Adrenal gland (tissue), 19 donors: ENCODE measurements at places on chromosomes 13 and 19. TPM values are rescaled to one million over a fixed set of nuclear protein-coding genes. Genes with fewer than 3 reads are reported as not detected.
A peak's percentile ranks its signal among the peaks of the same experiment; 100 is the strongest.

DNA sequence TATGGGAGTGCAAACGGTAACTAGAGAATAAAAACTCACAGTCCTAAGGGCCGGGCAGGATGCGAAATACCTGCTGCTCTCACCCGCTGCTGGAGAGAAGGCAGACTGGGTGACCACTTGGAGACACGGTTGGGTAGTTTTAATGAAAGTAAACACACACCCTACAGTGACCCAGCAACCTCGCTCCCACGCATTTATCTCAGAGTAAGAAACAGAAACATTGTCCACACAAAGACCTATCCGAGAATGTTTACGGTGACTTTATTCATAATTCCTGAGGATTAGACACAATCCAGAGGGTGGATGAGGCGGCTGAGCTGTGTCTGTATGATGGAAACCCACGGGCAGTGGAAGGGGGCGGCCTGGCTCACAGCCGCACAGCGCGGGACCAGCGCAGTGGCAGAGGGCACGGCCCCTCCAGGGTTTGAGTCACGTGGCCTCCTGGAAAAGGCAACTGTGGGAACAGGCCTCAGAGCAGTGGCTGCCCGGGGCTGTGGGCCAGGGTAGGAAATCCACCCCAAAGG lies 73.5 kb upstream of the C13orf46 start:
- DNase-seq: no peak
- H3K27me3 ChIP-seq: no peaks in the 10 kb centered on the region
- no peak overlapping the region for H3K4me3 ChIP-seq
- no peaks in the 10 kb centered on the region for H3K4me1 ChIP-seq
- H3K36me3 ChIP-seq: no peaks in the 10 kb centered on the region

DNA sequence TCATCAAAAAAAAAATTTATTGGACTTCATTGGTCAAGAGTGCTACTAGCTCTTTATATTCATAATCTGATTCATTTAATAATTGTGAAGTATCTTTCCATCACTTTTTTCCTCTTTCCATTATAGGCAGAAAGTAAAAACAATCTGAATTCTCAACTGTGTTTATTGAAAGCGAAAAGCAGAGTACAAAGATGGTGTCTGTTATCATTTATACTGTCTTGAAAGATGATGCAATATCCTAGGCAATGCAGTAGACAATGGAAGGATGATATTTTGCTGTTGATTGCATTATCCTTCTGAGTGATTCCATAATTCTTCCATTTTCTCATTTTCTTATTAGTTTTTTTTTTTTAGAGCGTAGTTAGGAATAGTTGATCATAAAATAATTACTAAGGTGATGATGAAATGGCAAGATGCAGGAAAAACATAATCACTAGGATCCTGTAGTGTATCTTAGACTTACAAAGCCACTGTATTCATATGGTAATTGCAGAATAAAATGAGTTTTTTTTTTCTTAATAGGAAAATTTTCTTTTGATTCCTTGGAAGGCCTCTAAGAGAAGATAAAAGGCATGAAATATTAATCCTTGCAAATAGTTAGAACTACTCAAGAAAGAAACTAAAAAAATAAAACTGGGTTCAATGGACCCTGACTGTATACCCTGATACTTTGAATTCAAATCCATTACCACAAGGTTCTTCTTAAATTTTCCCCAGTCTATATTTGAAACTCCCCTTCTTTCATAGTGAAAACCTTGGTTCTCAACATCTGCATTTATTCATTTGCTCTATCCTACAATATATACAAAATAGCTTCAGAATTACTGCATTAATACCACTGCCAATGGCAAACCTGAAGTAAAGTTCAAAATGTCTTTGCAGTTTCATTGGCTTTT lies 11.6 kb downstream of the URI1 start:
- DNase-seq: no peak
- no peaks in the 10 kb centered on the region for H3K27me3 ChIP-seq
- H3K4me3 ChIP-seq: no peak overlapping the region
- H3K4me1 ChIP-seq: peaks cover 6% of the 10 kb centered on the region
- no peak overlapping the region for H3K27ac ChIP-seq

GRCh38 chr13:23858546-23858945 lies 30.7 kb downstream of the MIPEP start:
- H3K27ac ChIP-seq: no peak overlapping the region
- no peaks in the 10 kb centered on the region for H3K27me3 ChIP-seq
- H3K36me3 ChIP-seq: no peaks in the 10 kb centered on the region
- H3K4me1 ChIP-seq: no peaks in the 10 kb centered on the region
- no peak for DNase-seq
- no peak overlapping the region for H3K4me3 ChIP-seq

DNA sequence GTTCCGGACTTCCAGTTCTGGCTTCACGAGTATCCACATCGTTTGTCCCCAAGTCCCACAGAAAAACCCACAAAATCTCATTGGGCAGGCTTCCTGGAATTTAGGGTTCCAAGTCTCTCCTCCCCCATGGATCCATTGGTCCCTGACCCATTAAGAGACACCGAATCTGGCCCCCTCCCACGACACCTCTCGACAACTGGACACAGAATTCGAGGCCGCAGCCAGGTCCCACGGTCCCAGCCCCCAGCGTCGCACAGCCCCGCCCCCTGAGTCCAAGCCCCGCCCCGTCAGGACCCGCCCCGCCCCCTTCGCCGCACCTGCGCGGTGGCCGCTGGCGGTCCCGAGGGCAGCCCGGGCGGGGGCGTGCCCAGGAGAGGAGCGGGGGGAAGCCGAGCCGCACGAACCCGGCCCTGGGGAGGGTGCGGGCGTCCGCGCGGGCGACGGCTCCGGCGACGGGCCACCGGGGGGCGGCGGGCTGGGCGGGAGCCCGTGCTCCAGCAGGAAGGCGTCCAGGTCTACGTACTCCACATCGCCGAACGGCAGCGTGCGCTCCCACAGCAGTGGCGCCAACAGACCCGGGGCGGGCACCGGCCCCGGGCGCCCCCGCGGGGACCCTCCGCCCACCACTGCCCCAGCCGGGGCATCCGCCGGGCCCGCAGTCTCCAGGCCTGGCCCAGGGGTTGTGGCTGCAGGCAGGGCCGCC lies 1.8 kb downstream of the DBP start:
- peaks cover 7% of the 10 kb centered on the region for H3K36me3 ChIP-seq
- DNase-seq: peak; percentile 74
- H3K4me3 ChIP-seq: peak overlapping the region; percentile 45
- H3K27ac ChIP-seq: peak overlapping the region; percentile 95

- H3K27ac ChIP-seq: peak within 1 kb of the TSS; percentile 86
- H3K27me3 ChIP-seq: no peaks in the 10 kb centered on the region
- H3K4me1 ChIP-seq: peaks cover 50% of the 10 kb centered on the region
- DNase-seq: peak; percentile 94
- no peaks in the 10 kb centered on the region for H3K36me3 ChIP-seq
Measured at GRCh38 chr19:46346821-46347571, at the start of gene PPP5C. TSS of gene PPP5C (plus strand) at chr19:46347087. CDS start at chr19:46347097, 10 bp downstream.

DNA sequence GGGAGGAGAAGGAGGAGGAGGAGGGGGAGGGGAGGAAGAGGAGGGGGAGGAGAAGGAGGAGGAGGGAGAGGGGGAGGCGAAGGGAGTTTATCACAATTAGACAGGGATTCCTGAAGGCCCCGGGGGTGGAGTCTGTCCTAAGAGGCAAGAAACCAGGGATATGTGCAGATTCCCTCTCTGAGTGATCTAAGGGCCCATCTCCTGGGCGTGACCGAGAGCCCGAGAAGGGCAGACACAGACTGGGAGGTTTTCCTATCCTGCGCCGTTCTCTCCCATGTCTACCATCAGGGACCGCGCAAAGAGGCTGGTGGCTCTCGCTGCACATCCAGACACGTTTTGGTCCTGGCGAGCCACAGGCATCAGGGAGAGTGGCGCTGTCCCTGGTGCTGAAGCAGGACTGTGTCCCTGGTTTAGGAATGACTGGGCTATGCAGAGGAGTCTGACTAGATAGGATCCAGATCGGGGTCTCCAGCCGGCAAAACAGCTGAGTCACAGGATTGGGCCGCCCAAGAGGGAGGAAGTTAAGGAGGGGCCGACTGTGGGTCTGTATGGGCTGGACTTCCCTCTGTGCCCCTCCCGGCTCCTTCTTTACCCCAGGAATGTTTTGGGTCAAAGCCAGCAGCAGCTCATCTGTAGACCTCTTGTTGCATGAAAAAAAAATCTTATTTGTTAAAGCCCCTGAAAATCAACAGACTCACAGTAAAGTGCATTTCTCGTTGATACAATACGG lies 17.9 kb upstream of the ZNF175 start:
- no peak overlapping the region for H3K4me3 ChIP-seq
- H3K4me1 ChIP-seq: no peaks in the 10 kb centered on the region
- no peak overlapping the region for H3K27ac ChIP-seq
- H3K27me3 ChIP-seq: peaks cover 9% of the 10 kb centered on the region
- H3K36me3 ChIP-seq: no peaks in the 10 kb centered on the region

DNA sequence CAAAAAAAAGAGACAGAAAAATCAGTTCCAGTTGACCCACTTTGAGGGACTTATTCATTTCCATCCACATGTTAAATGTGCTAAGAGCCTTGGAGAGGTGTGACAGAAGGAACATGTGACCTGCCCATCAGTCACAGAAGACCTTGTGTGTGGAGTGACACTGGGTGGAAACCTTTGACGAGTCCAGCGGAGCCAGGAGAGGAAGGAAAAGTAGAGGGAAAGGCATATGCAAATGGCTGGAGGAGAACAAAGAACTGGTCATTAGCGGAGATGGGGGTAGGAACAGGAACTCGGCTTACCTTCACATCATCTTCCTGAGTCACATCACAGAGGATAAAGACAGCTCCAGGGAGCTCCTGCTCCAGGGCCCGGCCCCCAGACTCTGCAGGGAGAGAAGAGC lies 2.3 kb downstream of the HSD17B14 start:
- H3K4me3 ChIP-seq: no peak overlapping the region
- peaks cover 19% of the 10 kb centered on the region for H3K36me3 ChIP-seq
- H3K4me1 ChIP-seq: peaks cover 7% of the 10 kb centered on the region
- no peak for DNase-seq

- peaks cover 24% of the 10 kb centered on the region for H3K27me3 ChIP-seq
- H3K36me3 ChIP-seq: no peaks in the 10 kb centered on the region
- no peak overlapping the region for H3K4me3 ChIP-seq
- H3K27ac ChIP-seq: no peak overlapping the region
- no peaks in the 10 kb centered on the region for H3K4me1 ChIP-seq
Measured at GRCh38 chr19:3866910-3867638, 1.8 kb downstream of the ZFR2 start.

- peak overlapping the region; percentile 94 for H3K27ac ChIP-seq
- no peak for DNase-seq
- H3K27me3 ChIP-seq: no peaks in the 10 kb centered on the region
- peaks cover 5% of the 10 kb centered on the region for H3K4me1 ChIP-seq
- no peak overlapping the region for H3K4me3 ChIP-seq
Measured at GRCh38 chr19:38337360-38337653, 1.7 kb downstream of the CATSPERG start.

DNA sequence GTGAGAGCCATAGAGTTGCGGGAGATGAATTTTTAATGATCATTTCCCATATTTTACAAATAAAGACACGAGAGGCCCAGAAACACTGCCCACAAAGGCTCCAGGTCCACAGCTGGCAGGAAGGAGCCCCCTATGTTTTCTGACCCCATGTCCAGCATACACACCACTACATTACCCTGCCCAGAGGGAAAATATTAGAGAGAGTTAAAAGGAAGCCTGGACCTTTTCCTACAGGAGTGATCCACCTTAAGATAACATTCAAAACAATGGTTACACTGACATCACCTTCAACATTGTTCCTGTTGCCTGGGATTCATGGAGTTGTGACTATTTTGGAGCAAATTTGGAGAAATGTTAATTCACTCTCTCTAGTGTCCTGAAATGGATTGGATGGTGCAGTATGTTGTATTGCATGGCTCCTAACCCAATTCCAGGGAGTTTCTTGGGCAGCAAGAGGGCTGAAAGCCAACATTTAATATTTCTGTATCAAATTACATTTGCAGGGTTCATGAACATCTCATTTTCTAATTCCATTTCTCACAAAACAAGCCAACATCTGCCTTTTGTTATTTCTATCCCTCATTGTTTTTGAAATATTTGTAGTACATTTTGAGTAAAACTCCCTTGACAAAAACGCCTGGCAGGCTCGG lies 172.5 kb downstream of the DLEU7 start:
- H3K36me3 ChIP-seq: no peaks in the 10 kb centered on the region
- no peak for DNase-seq
- H3K4me1 ChIP-seq: peaks cover 20% of the 10 kb centered on the region
- H3K4me3 ChIP-seq: no peak overlapping the region

DNA sequence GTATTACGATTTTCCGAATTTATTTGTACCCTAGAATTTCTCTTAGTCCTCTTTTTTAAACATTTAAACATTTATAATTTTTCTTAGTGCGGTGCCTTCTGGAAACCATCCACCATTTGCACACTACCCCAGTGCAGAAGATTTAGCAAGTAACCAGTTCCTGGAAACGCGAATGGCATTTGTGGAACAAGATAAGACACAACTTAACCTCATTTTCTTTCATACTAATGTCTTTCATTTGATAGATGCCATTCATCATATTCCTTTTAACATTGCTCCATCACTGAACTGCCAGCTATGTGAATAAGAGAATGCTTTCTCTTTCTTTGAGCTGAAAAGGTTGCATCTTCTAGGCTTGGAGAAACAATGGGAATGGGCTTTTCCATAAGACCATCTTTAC lies 6.8 kb downstream of the FRY start:
- H3K4me1 ChIP-seq: no peaks in the 10 kb centered on the region
- no peak for DNase-seq
- no peak overlapping the region for H3K27ac ChIP-seq
- no peak overlapping the region for H3K4me3 ChIP-seq
- H3K36me3 ChIP-seq: no peaks in the 10 kb centered on the region
- H3K27me3 ChIP-seq: no peaks in the 10 kb centered on the region

- H3K27me3 ChIP-seq: peaks cover 5% of the 10 kb centered on the region
- H3K27ac ChIP-seq: no peak overlapping the region
- H3K4me3 ChIP-seq: no peak overlapping the region
- no peak for DNase-seq
- H3K4me1 ChIP-seq: no peaks in the 10 kb centered on the region
- H3K36me3 ChIP-seq: no peaks in the 10 kb centered on the region
Measured at GRCh38 chr13:44050450-44051063, 170.9 kb downstream of the LACC1 start.

- no peaks in the 10 kb centered on the region for H3K4me1 ChIP-seq
- no peak overlapping the region for H3K4me3 ChIP-seq
- no peak overlapping the region for H3K27ac ChIP-seq
- no peak for DNase-seq
Measured at GRCh38 chr19:45279587-45280192, 28.6 kb downstream of the MARK4 start.

- H3K4me1 ChIP-seq: peaks cover 4% of the 10 kb centered on the region
- no peak for DNase-seq
- no peak overlapping the region for H3K4me3 ChIP-seq
- no peak overlapping the region for H3K27ac ChIP-seq
- H3K36me3 ChIP-seq: no peaks in the 10 kb centered on the region
Measured at GRCh38 chr13:35723053-35723461, 246.6 kb upstream of the MAB21L1 start.

Gene RAB3A
- polyA plus RNA-seq: 5.8 TPM

Gene SLC7A1
- 2.8 TPM for polyA plus RNA-seq

Gene SIGLEC5
- polyA plus RNA-seq: not detected

Gene PTH2
- polyA plus RNA-seq: not detected

Gene CACNG8
- not detected for polyA plus RNA-seq

Gene FAM216B
- not detected for polyA plus RNA-seq
